ENCODE measurements at places on chromosomes 5 and 9.

GRCh38 chr9:98231770-98232478 is 23.5 kb downstream of the TBC1D2 start:
- DNase-seq = no peak

DNA sequence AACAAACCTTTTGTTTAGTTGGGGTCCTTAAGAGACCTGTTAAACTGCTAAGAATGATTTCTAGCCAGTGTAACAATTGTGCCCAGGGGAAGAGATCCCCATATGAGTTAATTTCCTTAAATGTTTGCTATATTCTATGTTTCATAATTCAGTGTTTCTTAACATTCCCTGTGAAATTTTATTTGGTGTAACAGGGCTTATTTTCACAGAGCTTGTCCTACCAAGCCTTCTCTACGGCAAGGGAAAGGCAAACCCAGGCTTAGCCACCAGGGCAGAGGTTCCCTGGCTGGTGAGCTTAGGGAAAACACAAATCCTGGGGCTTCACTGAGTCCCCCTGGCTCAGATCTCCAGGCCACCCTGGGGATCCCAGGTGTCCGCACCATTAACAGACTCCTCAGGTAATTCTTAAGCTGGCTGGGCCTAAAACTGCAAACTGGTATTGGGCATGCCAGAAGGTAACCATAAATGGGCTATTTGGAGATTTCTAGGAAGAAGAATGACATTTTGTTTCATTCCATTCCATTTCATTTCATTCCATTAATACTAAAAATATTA is 17.0 kb upstream of the LCP2 start:
- DNase-seq = no peak

DNA sequence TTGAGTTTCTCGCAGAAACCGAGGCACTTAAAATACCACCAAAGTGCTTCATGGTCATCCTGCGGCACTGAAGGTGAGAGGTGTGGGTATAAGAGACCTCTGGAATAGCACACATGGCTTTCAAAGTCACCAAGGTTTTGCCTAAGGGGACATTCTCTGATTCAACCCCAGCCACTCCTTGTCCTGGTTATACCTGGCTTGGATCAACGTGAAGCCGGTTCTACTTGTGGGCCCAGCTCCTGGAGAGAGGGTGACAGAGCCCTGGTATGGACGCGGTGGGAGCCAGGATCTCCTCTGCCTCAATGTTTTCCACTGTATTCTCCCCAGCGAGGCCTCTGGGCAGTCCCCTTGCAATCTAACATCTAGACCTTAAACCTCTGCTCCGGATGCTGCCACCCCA is 132.0 kb downstream of the FSTL4 start:
- DNase-seq = no peak

- DNase-seq = no peak
These were observed 7.3 kb downstream of the ASTN2 start for GRCh38 chr9:117407436-117408022.

DNA sequence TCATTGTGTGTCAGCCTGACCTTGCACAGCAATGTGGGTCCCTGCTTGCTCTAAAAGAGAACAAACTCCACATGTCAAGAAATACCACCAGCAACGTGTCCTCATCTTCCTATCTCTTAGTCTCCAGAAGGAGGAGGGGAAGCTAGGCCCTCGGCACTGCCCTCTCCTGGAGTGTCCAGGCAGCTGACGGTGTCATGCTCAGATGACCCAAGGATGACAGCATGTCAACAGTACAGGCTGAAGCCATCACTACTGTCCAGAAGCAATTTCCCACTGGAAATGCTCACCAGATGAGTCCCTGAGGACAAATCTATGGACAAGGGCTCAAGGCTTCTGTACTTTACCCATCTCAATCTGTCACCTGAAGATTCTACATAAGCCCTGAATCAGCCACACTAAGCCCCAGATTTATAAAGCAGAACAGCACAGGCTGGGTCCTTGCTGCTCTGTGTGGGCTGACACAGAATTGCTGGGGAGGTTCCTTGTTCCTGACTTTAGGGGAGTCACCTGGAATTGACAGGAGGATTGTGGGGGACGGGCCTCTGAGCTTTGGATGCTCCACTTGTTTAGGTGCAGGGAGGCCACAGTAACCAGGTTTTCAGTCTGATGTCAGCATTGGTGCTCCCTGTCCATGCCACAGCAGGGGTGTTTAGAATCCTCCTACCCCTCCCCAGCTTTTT is 210.2 kb downstream of the DAB2IP start:
- no peak for DNase-seq

DNA sequence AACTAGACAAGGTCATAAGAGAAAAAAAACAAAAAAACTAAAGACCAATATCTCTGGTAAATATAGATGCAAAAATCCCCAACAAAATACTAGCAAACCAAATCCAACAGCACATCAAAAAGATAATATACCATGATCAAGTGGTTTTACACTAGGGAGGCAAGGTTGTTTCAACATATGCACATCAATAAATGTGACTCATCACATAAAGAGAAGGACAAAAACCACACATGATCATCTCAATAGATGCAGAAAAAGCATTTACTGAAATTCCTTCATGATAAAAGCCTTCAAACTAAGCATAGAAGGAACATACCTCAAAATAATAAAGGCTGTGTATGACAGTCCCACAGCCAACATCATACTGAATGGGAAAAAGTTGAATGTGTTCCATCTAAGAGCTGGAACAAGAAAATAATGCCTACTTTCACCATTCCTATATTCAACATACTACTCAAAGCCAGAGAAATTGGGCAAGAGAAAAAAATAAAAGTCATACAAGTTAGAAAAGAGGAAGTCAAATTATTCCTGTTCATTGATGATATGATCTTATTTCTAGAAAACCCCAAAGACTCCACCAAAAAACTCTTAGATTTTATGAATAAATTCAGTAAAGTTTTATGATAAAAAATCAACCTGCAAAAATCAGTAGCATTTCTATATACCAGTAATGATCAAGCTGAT is 72.2 kb upstream of the FAM169A start:
- DNase-seq = no peak

DNA sequence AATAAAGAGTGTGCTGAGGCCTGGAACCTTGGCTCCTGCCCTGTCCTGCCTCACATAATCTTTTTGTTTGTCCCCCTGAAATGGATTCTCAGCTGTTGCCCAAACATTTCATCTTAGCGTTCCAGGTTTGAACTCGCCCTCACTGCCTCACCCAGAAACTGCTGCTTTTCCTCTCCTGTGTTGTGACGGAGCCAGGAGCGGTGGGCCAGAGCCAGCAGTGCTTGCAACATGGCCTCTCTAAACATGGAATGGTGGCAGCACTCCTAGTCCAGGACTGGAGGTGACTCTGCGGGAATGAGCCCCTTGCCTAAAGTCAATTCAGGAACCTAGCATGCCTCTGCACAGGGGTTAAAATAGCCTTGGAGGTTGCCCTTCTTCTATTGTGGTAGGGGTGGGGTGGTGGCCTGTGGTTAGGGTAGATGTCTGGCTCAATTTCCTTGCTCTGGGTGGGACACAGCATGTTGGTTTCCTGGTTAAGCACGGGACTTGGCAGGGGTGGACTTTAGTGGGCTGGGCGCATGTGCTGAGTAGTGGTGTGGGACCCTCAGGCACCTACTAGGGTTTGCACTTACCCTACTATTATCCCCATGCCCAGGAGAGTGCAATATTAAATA is 101.6 kb downstream of the SLC25A46 start:
- DNase-seq = no peak

DNA sequence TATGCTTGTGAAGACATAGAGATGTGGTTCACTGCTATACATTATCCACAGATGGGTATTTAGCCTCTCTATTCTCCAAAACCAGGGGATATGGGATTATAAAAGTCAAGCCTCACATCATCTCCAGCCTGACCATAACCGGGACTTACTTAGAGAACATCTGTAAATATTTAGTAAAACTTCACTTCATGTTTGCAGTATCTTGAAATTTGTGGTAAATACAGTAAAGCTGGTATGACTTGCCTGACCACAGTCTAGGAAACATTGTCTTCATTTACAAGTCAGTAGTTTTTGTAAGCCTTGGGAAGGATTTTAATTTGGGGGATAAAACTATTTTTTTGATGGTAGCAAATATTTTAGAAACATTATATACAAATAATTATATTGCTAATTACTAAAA is 64.2 kb downstream of the MAST4 start:
- no peak for DNase-seq

GRCh38 chr5:78320401-78320800 is 25.9 kb upstream of the AP3B1 start:
- DNase-seq = no peak

- DNase-seq = no peak
These were observed 46.5 kb upstream of the ZSWIM6 start for GRCh38 chr5:61285531-61285930.
